Heart left ventricle (tissue), 16 donors: ENCODE measurements at places on chromosomes 11 and 22.

- H3K36me3 ChIP-seq = no peaks in the 10 kb centered on the region
- no peak for DNase-seq
- no peak overlapping the region for H3K4me3 ChIP-seq
These were observed 2.8 kb upstream of the ACR start for GRCh38 chr22:50734986-50735738.

DNA sequence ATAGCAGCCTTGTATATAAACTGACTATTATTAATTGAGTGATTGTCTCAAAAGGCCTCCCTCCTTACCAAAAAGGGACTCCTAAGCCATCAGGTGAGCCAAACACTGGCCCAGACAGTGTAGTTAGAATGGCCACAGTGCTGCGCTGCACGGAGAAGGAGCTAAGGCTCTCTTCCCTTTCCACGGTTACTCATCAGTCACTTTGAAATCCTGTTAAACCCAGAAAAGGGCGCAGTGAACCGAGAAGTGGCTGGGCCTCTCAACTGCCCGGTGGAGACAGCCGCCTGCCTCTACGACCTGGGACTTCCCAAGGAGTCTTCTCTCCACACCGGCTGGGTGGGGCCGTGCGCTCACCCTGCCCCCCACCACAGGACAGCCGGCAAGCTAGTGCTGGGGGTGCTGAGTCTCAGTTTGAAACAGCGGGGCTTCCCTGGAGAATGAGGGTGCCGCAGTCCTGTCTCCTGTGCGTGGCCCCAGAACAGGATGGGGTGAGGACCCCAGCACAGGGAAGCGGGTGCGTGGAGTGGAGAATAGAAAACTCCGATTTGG lies 1.3 kb downstream of the MYH9 start:
- no peaks in the 10 kb centered on the region for H3K27me3 ChIP-seq
- DNase-seq = peak; percentile 38
- peaks cover 24% of the 10 kb centered on the region for H3K4me1 ChIP-seq
- peaks cover 39% of the 10 kb centered on the region for H3K36me3 ChIP-seq
- H3K27ac ChIP-seq = peak overlapping the region; percentile 97
- peak overlapping the region; percentile 72 for H3K4me3 ChIP-seq

- H3K27me3 ChIP-seq = no peaks in the 10 kb centered on the region
- no peaks in the 10 kb centered on the region for H3K4me1 ChIP-seq
- no peak overlapping the region for H3K4me3 ChIP-seq
- no peak for DNase-seq
These were observed 101.4 kb downstream of the C11orf58 start for GRCh38 chr11:16839821-16840220.

DNA sequence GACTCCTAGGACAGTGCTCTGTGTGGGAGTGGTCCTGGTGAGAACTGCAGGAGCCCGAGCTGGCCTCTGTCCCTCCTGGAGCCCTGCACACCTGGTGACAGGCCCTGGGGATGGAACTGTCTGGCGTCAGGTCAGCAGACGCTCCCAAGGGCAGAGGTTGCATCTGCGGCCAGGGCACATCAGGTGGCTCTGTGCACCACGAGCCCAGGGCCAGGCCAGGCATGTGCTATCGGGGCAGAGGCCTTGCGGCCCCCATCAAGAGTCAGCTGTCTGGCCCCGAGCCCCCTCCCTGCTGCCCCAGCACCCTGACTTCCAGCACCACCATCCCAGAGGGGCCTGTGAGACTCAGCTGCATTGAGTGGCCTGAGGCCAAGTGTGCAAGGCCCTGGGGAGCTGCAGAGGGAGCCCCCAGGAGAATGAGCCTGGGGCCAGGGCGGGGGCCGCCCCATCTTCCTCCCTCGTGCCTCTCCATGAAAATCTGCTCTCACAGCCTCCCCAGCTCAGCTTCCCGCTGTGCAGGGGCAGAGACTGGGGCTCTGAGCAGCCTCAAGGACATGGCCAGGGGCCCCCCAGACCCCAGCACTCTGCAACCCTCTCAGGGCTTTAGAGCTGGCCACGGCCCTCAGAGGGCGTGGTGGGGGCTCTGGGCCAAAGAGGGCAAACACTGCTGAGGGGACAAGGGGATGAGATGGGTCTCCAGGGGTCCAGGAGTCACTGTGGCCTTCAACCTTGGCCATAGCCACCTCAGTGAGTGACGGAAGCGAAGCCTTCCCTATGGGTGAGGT lies 56.4 kb downstream of the RTL6 start:
- peaks cover 8% of the 10 kb centered on the region for H3K4me1 ChIP-seq
- no peaks in the 10 kb centered on the region for H3K27me3 ChIP-seq
- no peak for DNase-seq
- no peak overlapping the region for H3K4me3 ChIP-seq
- H3K27ac ChIP-seq = no peak overlapping the region

DNA sequence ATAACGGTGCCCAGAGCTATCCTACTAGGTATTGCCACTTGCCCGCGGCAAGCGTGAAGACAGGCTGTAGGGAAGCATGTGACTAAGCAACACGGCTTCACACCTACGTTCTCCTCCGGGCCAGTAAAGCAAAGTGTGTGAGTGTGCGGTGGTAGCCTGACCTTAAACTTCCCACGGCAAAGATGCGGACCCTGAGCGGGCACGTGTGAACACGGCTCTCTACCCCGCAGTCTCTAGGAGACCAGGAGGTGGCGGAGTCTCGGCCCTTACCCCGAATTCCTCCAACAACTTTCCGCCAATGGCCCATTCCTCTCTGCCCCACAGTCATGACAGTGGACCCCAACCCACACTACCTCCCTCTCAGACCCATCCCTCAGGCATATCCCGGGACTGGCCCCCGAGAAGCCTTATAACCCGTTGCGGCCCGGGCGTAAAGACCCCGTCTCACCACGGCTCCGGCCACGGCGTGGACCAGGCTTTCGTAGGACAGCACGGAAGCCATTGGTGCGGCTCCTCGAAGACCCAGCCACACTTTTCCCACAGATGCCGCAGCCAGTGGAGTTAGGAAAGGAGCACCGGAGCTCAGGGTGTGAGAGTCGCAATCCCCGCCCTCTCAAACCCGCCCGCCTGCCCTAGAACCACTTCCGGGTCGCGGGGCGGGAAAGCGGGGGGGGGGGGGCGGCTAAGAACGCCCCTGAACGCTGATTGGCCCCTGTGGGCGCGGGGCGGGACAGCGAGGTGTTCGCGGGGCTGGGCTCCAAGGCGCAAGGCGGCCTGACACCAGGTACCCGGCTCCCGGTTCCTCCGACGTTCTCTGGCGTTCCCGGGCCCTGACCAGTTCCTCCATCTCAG lies at the start of gene SLC25A17:
Gene SLC25A17, minus strand, starts transcription at position 600 of the 852 bp plus-strand sequence. Its CDS starts 98 bp downstream, at position 502.
- DNase-seq = peak; percentile 92
- H3K27me3 ChIP-seq = no peaks in the 10 kb centered on the region
- H3K27ac ChIP-seq = no peak within 1 kb of the TSS
- peak within 1 kb of the TSS; percentile 57 for H3K4me3 ChIP-seq
- peaks cover 17% of the 10 kb centered on the region for H3K36me3 ChIP-seq

GRCh38 chr11:64853709-64854108 lies 9.3 kb upstream of the CDC42BPG start:
- no peaks in the 10 kb centered on the region for H3K27me3 ChIP-seq
- peaks cover 98% of the 10 kb centered on the region for H3K4me1 ChIP-seq
- peak overlapping the region; percentile 86 for H3K27ac ChIP-seq
- peak overlapping the region; percentile 27 for H3K4me3 ChIP-seq

GRCh38 chr11:843818-844692 lies 1.4 kb downstream of the TSPAN4 start:
- DNase-seq = peak; percentile 95
- no peaks in the 10 kb centered on the region for H3K27me3 ChIP-seq
- peak overlapping the region; percentile 94 for H3K4me3 ChIP-seq
- H3K36me3 ChIP-seq = peaks cover 18% of the 10 kb centered on the region

- H3K27ac ChIP-seq = no peak overlapping the region
- no peak for DNase-seq
These were observed 52.0 kb downstream of the CBL start for GRCh38 chr11:119258180-119258579.

- H3K36me3 ChIP-seq = no peaks in the 10 kb centered on the region
- H3K27me3 ChIP-seq = no peaks in the 10 kb centered on the region
- H3K27ac ChIP-seq = peak overlapping the region; percentile 65
- peaks cover 29% of the 10 kb centered on the region for H3K4me1 ChIP-seq
These were observed 52.6 kb downstream of the SWAP70 start for GRCh38 chr11:9716275-9717039.

- DNase-seq = no peak
- no peaks in the 10 kb centered on the region for H3K27me3 ChIP-seq
- no peak overlapping the region for H3K27ac ChIP-seq
- H3K4me3 ChIP-seq = no peak overlapping the region
- no peaks in the 10 kb centered on the region for H3K4me1 ChIP-seq
These were observed 1306.6 kb downstream of the BRD1 start for GRCh38 chr22:48520884-48521588.
